ENCODE measurements at places on chromosomes 3 and 15.

DNA sequence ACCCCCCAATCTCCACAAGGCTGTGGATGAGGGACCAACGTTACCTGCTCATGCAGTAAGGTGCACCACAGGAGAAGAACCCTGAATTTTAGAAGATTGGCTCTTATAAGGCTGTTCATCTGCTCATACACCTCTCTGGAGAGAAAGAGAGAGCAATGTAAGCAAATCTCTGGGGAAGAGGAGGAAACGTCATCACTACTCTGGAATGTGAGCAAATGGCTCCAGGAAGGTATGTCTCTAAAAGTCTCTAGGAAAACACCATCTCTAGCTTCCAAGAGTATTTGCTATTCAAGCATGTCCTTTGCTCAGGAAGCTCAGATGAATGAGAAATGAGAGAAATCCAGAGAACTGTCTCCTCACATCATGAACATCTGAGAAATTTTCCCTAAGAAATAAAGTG is 235.4 kb downstream of the TBL1XR1 start:
- DNase-seq: no peak

- no peak for DNase-seq
Observed at GRCh38 chr3:186625600-186626042, 12.8 kb downstream of the AHSG start.

DNA sequence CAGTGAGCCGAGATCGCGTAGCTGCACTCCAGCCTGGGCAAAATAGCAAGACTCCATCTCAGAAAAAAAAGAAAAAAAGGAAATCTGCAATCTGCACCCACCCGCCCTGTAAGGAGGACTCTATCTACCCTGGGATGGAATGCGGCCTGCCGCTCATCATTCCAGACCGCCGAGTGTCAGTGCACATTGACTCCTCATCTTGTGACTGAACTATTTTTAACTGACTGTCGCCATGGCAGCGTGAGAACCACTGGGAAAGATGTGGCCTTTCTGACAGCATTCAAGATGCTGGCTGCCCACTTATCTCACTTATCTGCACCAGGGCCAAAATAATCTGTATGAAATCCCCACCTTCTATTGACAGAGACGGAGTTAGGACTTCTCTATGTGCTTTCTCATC is 38.8 kb upstream of the ANKRD34C start:
- DNase-seq: no peak

- DNase-seq: no peak
Observed at GRCh38 chr15:82030176-82030575, 15.6 kb downstream of the MEX3B start.

GRCh38 chr3:58398669-58399333 is 34.8 kb downstream of the PDHB start:
- no peak for DNase-seq

DNA sequence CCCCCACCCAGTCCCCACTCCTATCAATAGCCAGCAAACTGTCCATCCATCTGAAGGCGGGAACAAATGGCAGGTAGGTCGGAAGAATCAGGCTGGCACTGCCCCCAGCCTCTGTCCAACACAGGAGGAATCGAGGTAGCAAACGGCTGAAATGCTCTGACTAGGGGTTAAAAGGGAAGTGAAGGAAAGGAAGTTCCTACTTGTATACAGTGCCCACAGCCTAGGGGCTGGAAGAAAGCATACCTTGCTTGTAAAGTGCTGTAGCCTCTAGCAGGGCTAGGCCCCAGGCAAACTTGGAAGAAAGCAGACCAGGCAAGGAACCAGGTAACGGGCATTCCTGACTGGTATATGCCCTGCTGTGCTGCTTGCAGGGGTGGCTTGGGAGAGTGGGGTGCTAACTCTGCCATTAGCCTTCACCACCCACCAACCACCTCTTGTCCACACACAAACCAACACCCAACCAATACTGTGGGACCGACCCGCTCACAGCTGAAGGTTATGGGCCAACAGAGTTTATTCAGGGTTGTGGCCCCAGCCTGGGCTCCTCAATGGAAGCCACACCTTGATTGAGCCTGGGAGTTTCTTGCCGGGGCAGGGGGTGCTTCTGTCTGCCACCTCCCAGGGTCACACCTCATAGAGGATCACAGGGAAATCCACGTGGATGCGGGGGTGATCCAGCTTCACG is 2.4 kb downstream of the TUSC2 start:
- no peak for DNase-seq

- DNase-seq: peak; percentile 66
Observed at GRCh38 chr15:81296673-81297072, 27.3 kb downstream of the STARD5 start.

DNA sequence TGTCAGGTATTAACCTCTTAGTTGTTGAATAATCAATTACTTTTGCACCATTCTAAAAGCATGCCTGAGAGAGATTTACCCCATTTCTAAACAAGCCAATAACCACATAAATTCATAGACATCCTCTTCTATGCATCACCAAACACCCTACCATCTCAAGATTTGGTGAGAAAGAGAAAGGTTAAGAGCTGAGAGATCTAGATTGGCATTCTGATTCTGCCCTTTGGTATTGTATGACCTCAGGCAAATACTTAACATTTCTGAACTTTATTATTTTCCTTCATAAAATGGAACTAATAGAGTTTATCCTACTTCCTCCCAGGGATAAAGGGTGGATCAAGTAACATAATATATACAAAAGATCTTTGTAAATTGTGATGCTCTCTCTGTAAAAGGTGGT is 146.5 kb upstream of the MME start:
- no peak for DNase-seq

- DNase-seq: no peak
Observed at GRCh38 chr3:12516873-12517272, 28.4 kb downstream of the MKRN2OS start.

- no peak for DNase-seq
Observed at GRCh38 chr15:31300981-31301672, 25.5 kb upstream of the KLF13 start.

DNA sequence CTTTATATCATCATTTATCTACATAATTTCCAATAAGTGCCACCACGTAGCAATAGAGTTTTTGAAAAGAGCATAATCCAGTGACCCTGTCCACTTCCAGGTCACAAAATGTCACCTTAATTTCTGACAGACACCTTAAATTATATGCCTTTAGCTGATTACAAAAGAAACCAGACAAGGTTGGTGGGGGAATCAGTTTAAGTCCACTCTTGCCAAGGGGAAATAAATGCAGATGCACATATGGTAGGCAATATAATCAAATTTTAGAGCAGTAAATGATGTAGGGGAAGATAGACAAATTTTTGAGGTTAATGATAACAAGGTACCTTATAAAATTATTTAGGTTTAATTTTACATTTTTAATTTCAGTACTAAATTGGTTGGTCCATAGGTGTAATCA is 253.5 kb downstream of the ZIC1 start:
- DNase-seq: no peak

DNA sequence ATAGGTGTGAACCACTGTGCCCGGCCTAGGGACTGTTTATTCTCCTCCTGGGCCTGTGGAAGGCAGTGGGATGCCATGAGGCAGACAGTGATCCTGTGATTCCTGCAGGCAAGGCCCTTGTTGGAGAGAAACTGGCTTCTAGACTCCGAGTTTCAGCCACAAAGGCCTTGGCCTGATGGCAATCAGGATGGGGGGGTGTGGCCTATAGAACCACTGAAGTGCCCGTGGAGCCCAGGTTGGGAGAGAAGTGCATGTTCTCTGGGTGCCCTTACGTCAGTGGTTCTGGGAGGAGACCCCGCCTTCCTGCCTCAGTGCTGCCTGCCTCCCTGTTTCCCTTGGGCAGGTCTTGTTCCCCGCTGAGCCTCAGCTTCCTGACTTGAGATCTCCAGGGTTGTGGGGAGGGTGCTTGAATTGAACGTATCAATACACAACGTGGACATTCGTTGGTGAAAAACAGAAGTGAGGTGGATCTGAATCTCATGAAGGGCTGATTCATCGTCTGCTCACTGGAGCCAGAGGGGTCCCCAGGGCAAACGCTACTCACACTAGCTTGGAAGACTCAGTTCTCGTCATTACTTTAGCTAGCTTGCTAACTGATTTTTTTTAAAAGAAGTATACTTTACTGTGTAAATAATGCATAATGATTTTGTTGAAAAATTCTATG is 31.8 kb downstream of the IRAK2 start:
- DNase-seq: no peak

GRCh38 chr15:79886124-79886523 is 10.7 kb downstream of the MTHFS start:
- no peak for DNase-seq
